Aorta (tissue), 5 donors: ENCODE measurements at places on chromosomes 5 and 9.

DNA sequence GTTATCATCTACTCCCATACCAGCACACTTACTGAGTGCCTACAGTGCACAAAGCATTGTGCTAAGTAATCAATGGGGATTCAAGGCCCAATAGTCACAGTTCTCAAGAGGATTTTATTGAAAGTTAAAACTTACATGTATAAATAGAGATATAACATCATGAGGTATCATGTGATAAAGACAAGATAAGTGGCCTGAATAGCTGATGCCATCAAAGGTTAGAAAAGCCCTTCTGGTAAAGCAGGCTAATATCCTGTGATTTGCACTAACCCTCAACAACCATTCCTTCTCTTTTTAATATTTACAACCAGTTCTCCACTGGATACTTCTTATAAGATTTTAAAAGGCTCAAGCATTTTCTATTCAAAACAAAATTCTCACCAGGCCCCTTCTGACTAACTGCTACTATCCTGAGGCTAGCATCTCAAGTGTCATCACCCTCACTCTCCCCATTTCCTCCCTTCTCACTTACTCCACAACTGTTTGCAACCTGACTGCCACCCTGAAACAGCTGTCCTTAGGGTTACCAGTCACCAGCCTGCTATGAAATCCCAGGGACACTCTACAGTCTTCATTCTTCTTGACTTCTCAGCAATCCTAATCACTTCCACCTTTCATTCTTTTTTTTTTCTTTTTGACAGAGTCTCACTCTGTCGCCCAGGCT lies 377.9 kb downstream of the ENC1 start:
- DNase-seq = no peak

GRCh38 chr9:27280860-27281259 lies 16.1 kb downstream of the EQTN start:
- DNase-seq = no peak

GRCh38 chr5:69404659-69405330 lies 10.1 kb upstream of the MARVELD2 start:
- DNase-seq = no peak

- no peak for DNase-seq
These were observed 331.9 kb downstream of the MED10 start for GRCh38 chr5:6046296-6046967.

DNA sequence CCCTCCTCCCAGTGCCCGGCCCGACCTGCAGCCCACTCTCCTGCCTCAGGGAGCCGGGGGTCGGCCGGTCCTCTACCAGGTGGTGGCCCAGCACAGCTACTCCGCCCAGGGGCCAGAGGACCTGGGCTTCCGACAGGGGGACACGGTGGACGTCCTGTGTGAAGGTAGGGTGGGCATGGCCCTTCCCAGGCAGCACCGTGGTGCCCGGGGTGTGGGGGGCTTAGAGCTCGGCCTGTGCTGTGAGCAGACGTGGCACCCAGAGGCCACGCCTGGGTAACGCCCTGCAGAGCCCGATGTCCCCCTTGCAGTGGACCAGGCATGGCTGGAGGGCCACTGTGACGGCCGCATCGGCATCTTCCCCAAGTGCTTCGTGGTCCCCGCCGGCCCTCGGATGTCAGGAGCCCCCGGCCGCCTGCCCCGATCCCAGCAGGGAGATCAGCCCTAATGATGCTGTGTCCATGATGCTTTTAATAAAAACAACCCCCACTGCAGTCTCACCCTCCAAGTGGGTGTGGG lies 7.2 kb downstream of the ENTPD8 start:
- peak; percentile 48 for DNase-seq
